Peyer's patch (tissue), 4 donors: ENCODE measurements at places on chromosomes 1 and 21. TPM values are rescaled to one million over a fixed set of nuclear protein-coding genes. Genes with fewer than 3 reads are reported as not detected.

The CPLANE2 gene
- total RNA-seq: 6.6 TPM

The PCP4L1 gene
- not detected for total RNA-seq

The MTARC1 gene
- total RNA-seq: 7.8 TPM

The CD1D gene
- total RNA-seq: 11.6 TPM

The OR10J1 gene
- not detected for total RNA-seq

The FLG2 gene
- 0.28 TPM for total RNA-seq

The FAM43B gene
- total RNA-seq: not detected

The RNU1-1 gene
- under 0.01 TPM for total RNA-seq

The AMPD1 gene
- total RNA-seq: 2.5 TPM

The SLC35E2B gene
- total RNA-seq: 120 TPM

The KRTAP11-1 gene
- total RNA-seq: not detected

The QSOX1 gene
- total RNA-seq: 34.9 TPM

The KCNT2 gene
- total RNA-seq: 2.4 TPM

The CNIH3 gene
- not detected for total RNA-seq

The TTC22 gene
- 15.7 TPM for total RNA-seq

The TRAF3IP3 gene
- total RNA-seq: 13.4 TPM
